Vagina (tissue), 2 donors: ENCODE measurements at places on chromosomes 13 and 19. TPM values are rescaled to one million over a fixed set of nuclear protein-coding genes. Genes with fewer than 3 reads are reported as not detected.

DNA sequence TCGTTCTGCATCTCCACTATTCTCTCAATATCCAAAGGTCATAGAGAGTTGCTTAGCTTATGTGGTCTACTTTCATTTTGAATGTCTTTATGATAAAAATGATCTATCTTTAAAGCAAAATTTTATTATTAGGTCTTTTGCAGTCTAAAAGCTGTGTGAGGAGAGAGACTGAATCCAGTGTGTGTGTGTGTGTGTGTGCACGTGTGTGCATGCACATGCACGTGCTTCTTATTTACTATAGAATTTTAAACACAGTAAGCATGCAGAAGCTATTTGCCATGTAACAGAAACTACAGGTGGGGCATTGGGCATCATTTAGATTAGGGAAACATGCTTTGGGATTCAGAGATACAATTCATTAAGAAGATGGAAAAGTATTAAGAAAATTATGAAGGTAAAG lies 136.0 kb upstream of the SPRY2 start:
- DNase-seq, result no peak

DNA sequence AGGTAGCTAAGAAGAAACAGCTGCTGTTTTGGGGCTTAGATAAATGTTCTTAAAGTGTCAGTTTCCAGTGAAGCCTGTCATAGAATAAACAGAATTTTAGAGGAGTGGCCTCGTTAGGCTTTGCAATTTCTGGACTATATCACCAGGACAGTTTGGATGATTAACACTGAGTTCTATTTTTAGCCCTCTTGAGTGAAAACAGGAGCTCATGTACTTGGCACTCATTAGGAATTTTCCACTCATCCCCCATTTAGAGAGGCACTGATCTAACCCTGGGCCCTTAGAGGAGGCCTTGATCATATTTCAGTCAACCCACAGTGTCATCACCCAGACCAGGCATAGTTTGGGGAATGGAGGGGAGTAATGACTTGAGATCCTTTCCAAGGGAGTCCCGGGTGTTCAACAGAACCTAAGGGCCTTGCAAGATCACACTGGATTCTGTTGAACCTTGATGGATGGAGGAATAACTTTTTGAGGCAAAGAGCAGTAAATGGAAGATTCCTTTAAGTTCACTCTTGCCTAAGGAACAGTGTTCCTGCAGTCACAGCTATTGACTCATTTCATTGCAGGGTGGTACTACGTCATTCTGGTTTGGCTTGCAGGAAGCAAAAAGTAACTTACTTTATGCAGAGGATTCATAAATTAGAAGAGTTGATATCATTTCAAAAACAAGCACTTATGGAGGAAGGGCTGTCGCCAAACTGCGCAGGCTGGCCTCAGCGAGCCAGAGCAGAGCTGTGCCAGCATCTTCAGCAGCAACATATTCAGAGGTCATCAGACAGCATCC lies 160.2 kb downstream of the SLC7A1 start:
- no peak for DNase-seq

GRCh38 chr13:50074843-50075242 lies 59.6 kb downstream of the KCNRG start:
- DNase-seq, result no peak

Gene PLPPR2
- total RNA-seq, result 16.5 TPM

DNA sequence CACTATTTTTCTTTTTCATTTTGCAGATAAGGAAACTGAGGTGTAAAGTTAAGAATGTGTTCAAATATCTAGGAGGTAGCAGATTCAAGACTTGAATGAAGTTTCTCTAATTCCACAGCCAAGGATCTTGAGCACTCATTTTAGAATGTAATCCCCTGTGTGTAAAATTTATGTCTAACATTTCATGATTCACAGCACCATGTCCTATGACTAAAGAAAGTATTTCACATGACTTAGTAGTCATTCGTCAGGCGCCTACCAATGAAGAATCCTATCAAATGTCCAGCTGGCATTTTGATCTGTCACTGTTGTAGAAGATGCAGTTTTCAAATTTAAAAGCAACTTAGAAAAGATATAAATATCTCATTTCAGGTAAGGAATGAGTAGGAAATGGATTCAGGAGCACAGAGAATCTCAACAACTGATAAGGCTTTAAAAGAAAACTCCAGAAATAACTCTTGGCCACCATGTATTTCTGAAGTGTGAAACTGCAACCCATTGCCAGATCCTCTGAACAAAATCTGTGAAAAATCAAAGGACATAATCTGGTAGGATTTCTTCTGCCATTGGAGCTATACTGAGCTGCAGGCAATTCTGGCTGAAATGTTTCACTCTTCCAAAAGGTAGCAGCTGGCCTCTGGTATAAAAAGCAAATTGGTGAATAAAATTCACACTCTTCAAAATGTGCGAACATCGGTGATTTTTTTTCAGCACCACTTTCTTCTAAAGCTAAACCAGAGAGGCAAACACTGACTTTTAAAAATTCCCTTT lies 92.2 kb downstream of the DCLK1 start:
- DNase-seq, result no peak

Gene CYP2S1
- total RNA-seq, result 7.1 TPM

DNA sequence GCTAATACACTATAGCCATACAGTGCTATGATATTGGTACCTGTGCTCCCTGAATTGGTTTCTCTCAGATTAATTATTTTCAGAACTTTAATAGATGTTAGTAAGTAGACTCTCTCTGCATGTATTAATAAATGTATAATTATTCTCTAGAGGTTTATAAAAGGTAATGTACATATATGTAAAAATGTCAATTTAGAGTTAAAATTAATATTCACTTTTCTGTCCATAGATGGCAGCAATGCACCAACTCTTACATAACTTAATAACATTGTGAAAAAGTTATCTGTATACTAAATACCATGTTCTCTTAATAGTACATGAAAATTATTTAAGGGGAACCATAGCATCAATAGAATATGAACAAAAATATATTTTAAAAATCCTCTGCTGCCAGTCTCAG lies 515.0 kb upstream of the KLHL1 start:
- no peak for DNase-seq

Gene CD22
- total RNA-seq, result 7.6 TPM

Gene BCKDHA
- total RNA-seq, result 68.5 TPM

- no peak for DNase-seq
Observed at GRCh38 chr19:35509018-35509652, 4.3 kb downstream of the DMKN start.

Gene CCDC106
- 8.3 TPM for total RNA-seq

DNA sequence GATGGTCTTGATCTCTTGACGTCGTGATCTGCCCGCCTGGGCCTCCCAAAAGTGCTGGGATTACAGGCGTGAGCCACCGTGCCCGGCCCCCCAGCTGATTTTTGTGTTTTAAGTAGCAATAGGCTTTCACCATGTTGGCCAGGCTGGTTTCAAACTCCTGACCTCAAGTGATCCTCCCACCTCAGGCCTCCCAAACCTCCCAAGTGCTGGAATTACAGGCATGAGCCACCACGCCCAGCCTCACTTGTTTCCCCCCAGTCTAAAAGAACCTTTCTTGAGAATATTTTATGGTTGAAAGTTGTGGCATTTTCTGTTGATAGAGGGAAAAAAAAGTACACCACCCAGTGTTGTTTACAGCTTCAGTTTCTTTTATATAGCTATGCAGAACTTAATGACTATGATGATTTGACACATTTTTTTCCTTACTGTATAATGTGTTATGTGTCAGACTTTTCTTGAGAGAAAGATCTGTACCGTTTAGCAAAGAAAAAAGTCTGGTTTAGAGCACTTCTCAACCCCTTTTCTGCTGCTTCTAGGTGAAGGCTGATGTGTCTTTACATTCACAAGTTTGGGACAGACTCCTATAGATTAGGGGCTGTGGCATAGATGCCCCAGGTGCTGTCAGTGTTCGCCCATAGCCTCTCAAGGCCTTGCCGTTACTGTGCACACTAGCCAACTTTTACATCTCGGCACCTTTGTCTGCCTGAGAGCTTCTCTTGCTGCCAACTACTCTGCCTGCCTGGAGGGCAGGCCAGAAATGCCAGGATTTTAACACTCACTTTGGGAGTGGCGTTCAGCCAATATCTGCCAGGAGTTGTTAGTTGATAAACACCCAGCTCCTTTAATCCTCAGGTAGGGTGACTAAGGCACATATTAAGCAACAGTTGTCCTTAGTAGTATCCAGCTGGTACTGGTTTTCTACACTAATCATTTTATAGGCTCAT lies 33.0 kb downstream of the KCTD4 start:
- no peak for DNase-seq

Gene CYP4F12
- 76.1 TPM for total RNA-seq

- DNase-seq, result no peak
Observed at GRCh38 chr19:21439201-21439751, 42.3 kb downstream of the ZNF493 start.

Gene LRRC8E
- 6.6 TPM for total RNA-seq

- DNase-seq, result no peak
Observed at GRCh38 chr13:24684600-24684998, 4.4 kb downstream of the ATP12A start.

DNA sequence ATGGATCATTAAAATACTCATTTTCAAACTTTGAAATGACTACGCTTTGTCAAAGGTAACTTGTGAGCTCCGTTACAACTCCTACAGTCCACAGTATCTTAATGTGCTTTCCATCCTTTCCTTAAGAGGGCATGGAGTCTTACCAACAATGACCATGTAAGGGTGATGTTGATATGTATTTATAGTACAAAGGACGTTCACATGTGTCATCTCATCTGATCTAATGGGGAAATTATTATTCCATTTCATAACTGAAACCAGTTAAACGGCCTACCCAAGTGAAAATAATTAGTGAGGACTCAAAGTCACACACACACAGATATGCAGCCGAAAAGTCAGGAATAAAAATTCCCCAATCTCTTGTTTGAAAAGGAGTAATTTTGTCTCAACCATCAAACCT lies 9.6 kb downstream of the USP12 start:
- no peak for DNase-seq

GRCh38 chr13:95295026-95295425 lies 6.2 kb downstream of the ABCC4 start:
- no peak for DNase-seq

Gene ZIC5
- total RNA-seq, result not detected

- DNase-seq, result no peak
Observed at GRCh38 chr19:50658441-50659317, 9.4 kb downstream of the C19orf81 start.

DNA sequence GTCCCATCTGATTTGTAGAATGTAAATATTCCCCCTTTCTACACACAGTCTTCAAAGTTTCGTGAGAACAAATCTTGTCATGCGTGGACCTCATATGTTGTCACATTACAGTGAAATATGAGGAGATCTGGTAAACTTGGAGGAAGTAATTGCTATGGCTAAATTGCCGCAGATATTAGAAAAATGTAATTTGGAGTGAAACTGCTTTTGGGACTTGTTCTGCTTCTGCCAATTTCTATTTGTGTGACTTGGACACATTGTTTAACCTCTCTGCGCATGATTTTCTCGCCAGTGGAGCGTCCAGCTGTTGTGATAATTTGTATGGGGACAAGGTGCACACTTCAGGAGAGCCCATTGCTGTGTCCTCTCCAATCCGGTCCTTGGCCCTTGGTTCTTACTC lies 693.1 kb upstream of the SLC10A2 start:
- DNase-seq, result no peak
